ENCODE measurements at places on chromosomes 12 and 14. TPM values are rescaled to one million over a fixed set of nuclear protein-coding genes. Genes with fewer than 3 reads are reported as not detected.
A peak's percentile ranks its signal among the peaks of the same experiment; 100 is the strongest.

DNA sequence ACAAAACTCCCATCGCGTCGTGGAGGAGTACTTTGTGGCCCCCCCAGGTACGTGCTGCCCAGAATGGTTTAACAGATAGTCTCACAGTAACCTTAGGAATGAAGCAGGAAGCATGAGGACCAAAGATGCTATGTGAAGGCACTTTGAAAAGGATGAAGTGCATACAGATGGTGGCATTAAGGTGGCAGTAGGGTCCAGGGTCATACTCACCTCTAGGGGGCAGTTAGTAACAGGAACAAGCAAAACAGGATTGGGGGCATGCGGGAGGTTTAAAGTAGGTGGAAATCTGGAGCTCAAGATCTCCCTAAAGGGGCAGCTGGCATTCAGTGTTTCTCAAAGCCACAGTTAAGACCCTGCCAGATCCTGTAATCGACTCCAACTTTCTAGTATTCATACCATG is 10.9 kb downstream of the GATC start:
- no peak for DNase-seq

Gene GSG1
- not detected for total RNA-seq

DNA sequence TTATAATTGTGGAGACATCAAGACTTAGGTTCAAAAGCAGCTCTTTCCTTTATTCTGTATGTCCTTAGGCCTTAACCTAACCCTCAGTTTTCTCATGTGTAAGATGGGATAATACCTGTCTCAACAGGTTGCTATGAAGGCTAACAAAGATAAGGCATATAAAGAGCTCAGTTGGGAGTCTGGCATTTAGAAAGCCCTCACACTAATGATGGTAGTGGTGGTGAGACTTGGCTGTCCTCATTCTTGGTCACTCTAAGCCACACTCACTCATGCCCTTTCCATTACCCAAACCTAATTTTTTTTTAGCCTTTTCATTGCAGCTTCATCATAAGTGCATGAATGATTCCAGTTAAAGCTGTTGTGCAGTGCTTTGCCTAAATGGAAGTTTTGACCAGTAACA is 137.3 kb downstream of the TGFB3 start:
- no peak for DNase-seq

Gene SGPP1
- total RNA-seq, result 5.6 TPM

DNA sequence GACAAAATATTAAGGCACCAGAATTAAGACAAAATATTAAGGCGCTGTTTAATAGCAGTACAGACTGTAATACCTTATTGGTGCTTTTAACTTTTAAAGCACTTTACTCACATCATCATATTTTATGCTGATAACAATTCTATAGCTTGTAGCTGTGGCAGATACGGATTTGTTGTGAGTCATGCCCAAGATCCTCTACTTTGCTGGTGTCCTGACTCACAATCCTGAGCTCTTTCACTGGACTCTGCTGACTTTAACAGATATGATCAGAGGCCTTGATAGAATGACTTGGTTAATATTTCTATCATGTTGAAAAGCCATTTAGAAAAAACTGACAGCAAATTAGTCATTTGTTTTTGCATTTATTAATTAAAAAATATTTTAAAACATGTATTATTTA is 99.0 kb upstream of the PKP2 start:
- DNase-seq, result no peak

GRCh38 chr14:28785096-28785952 is 18.7 kb downstream of the FOXG1 start:
- no peak for DNase-seq

Gene PPP1R36
- total RNA-seq, result 0.94 TPM

DNA sequence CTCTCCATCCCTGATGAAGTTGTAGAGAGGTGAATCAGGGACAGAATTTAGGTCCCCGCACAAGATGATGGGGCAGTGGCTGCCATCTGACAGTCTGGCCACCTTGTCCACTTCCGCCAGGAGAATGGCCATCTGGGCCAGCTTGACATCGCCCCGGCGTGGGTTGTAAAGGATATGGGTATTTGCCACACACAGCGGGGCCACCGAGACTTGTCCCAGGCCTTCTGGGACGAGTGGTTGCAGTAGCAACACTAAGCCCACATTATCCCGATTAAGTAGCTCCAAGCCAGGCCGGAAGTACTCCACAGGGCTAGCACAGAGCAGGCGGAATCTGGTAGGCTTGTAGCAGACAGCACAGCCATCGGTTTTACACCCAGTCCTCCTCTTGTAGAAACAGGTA is 6.2 kb downstream of the ANGEL1 start:
- no peak for DNase-seq

Gene CCDC196
- not detected for total RNA-seq

DNA sequence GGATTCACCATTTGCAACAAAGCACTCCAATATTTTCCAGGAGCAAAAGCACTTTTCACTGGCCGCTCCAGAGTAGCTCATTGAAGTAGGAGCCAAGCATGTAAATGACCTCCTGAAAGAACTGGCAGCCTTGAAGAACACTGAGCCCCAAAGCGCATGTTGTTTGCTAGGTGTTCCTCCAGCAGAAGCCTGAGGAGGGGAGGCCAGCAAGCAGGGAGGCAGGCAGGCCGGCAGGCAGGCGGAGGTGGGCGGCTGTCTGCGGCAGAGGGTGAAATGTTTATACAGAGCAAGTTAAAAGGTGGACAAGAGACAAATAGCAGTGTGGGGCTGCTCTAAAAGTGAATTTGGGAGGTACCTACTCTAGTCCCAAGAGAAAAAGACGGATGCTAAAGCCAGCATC is 439.4 kb downstream of the CCDC91 start:
- DNase-seq, result no peak

DNA sequence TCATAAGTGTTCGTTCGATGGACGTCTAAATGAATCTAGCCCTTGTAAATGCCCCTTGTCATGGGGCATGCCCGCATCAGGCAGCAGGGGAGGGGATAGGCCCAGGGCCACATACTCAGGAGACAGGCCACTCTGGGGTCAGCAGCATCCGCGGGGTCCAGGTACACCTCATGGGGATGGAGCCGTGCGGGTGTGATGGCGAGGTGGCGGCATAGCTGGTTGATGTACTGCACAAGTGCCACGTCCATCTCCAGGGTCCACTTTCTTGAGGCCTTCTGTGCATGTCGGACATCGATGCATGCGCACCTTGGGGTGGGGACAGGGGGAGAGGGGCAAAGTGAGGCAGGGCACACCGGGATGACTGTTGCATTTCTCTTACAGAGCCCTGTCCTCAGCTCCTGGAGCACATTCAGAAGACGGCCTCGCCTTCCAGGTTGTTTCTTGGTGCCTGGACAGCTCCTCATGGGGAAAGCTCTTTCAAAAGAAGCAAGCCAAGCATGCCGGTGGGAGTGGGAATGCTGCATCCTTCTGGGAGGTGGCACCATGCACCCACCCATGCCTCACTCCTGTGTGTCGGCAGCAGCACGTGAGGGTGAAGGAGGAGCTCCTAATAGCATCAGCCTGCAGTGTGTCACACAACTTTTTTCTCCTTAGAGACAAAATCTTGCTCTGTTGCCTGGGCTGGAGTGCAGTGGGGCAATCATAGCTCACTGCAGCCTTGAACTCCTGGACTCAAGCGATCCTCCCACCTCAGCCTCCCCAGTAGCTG is 47.4 kb downstream of the TRAFD1 start:
- DNase-seq, result peak; percentile 29

DNA sequence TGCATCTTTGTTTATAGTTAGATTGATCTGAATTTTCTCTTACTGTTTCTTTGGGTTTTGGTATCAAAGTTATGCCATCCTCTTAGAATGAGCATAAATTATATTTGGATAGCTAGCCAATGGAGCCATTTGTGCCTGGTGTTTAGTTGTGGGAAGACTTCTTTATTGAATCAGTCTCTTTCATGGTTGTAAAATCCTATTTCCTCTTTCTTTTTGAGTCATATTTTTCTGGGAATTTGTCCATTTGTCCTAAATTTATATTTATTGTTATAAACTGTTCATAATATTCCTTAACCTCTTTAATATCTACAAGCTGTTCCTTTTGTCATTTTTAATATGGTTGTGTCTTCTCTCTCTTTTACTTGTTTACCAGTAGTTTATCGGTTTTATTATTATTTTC is 462.5 kb downstream of the AEBP2 start:
- DNase-seq, result no peak

Gene COX14
- total RNA-seq, result 152 TPM

DNA sequence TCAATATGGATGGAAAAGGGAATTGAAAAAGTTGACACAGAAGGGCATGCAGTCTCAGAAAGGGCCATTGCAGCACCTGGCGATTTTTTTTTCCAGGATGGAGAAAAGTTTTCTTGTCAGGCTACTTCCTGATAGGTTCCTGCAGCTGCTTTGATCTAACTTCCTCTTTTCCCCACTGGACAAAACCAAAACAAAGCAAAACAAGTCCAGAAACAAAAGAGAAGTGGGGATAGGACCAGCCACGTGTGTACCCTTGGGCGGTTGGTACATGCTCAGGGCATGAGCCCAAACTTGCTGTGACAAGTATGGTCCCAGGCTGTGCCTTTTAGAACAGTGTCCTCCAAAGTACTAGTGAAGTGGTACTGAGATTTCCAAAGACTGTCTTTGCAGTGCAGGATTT is 89.8 kb downstream of the CHST11 start:
- no peak for DNase-seq

DNA sequence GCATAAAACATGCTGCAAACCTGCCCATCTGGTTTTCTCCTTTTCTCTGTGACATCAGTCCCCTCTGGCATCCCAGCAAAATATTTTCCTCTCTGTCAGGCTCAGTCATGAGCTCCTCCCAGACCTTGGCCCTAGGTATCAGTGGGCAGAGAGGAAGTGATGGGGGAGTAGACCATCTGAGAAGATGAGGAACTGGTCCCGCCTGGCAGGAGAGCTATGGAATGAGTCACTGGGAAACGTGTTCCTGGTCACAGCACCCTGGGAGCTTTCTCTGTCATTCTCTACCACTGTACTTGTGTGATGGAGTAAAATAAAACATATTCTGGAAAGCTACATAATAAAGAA is 5.0 kb upstream of the SRSF9 start:
- no peak for DNase-seq

GRCh38 chr14:54483073-54483745 is 5.6 kb downstream of the GMFB start:
- DNase-seq, result no peak

Gene KERA
- 0.19 TPM for total RNA-seq

- DNase-seq, result no peak
Observed at GRCh38 chr12:1297639-1298175, 296.7 kb downstream of the FBXL14 start.

Gene SCYL2
- total RNA-seq, result 39.3 TPM

Gene FICD
- 3.8 TPM for total RNA-seq

Data from cardiac septum (tissue), 1 donor.